Cardiac septum (tissue), 1 donor: ENCODE measurements at places on chromosomes 7 and 10. TPM values are rescaled to one million over a fixed set of nuclear protein-coding genes. Genes with fewer than 3 reads are reported as not detected.

DNA sequence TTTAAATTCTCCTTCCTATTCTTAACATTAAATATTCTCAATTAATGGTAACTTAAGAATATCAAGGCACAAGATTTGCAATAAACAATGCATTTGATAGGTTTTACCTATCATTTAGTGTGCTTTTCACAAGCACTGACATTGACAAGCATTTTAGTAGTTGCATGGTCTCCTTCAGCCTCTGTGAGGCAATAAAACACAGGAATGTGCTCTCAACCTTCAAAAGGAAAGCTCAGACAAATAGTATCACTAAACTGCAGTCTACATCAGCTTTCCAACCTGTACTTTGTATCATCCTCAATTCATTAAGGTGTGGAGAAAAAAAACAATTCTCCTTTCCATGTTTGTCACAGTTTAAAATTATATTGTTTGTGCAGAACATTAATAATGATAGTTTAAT is 51.1 kb upstream of the TSPAN13 start:
- DNase-seq, result no peak

DNA sequence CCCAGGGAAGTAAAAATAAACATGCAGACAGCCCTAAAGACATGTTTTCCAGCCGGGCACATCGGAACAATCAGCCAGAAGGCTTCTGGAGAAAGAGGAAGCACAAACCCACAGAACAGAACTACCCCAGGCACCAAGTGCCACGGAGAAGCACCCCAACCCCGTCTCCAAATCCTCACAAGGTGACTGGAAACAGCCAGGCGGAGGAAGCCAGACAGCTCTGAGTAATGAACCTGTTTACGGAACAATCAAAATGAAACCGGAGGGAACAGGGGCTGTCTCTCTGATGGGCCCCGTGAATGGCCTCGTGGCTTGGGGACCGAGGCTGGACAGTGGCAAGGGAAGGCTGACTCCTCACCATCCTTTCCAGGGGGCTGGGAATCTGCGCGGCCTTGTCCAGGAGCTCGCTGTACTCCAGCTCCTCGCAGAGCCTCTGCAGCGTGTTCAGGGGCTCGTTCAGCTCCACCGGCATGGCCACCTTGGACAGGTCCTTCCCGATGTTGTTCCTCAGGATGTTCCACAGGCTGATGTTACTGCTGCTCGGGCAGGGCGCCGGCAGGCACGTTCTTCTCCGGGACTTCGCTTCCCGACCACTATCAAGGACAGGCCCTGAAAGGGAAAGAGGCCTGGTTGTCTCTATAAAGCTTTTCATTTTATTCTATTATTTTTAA is 77.0 kb upstream of the GSDME start:
- DNase-seq, result no peak

DNA sequence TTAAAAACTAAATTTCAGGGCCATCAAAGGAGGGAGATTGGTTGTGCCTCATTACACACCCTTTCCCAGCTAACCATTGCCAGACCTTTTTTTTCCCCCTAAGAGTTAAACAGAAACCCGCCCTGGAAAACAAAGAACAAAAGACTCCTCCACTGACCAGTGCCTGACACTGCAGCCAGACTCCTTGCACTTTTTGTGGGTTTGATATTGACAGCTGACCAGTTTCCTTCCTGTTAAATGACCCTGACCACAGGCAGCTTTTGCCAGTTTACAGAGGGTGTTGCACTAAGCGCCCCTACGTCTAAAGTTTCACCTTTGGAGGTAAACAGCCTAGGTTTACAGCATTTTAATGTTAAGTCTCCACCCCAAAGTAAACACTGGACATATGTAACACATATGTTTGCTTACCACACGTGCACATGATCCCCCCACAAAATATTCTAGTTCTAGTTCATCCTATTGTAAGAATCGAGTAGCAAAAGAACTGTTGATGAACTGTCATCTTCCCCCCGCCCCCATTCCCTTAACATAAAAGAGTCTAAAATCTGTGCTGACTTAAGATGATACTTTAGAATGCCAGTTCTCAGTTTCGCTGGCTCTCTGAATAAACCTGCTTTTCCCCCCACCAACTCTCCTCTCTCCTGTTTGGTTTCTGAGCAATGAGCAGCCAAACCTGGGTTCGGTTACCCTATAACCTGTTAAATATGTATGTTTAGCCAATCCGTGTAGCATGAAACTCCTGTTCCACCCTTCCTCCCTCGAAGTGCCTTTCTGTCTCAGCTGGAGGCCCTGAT is 38.0 kb downstream of the FOXI2 start:
- DNase-seq, result no peak

- DNase-seq, result no peak
Observed at GRCh38 chr7:101468546-101469275, 106.0 kb downstream of the COL26A1 start.

- DNase-seq, result no peak
Observed at GRCh38 chr10:82867056-82867455, 992.1 kb downstream of the NRG3 start.

GRCh38 chr7:3434611-3435010 is 133.6 kb downstream of the SDK1 start:
- DNase-seq, result no peak

GRCh38 chr7:20475756-20476155 is 139.7 kb upstream of the ABCB5 start:
- no peak for DNase-seq

DNA sequence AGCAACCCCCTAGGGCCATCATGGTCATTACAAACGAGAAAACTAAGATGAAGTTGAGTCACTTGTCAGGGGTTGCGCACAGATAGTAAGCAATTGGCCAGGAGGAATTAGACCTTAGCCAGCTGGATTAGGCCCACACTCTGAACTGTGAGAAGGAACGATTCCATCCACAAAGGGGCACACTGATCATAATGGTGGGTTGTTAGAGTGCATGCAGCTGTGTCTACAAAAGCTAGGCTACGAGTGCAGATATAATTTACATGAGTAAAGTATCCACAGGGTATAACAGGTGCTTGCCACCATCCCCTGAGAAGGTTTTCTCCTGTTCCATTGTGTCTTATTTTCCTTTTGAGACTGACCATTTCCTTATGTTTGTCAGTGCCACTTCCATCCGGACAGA is 16.6 kb upstream of the FAM170B start:
- DNase-seq, result no peak

- DNase-seq, result no peak
Observed at GRCh38 chr10:127435246-127435645, 113.9 kb upstream of the NPS start.

GRCh38 chr7:139041378-139042085 is 5.7 kb upstream of the ZC3HAV1L start:
- DNase-seq, result no peak

GRCh38 chr7:112334366-112334765 is 115.9 kb upstream of the IFRD1 start:
- DNase-seq, result no peak

- no peak for DNase-seq
Observed at GRCh38 chr7:154931906-154932305, 71.0 kb downstream of the PAXIP1 start.

- DNase-seq, result no peak
Observed at GRCh38 chr10:119496273-119496672, 46.2 kb downstream of the RGS10 start.

DNA sequence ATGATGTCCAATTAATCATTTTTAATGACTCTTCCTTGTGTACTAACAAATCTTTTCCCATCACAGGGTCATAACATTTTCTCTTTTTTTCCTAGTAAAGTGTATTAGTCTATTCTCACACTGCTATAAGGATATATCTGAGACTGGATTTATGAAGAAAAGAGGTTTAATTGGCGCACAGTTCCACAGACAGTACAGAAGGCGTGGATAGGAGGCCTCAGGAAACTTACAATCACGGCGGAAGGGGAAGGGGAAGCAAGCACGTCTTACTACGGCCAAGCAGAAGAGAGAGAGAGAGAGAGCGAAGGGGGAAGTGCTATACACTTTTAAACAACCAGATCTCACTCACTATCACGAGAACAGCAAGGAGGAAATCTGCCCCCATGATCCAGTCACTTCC is 359.4 kb upstream of the NFE2L3 start:
- DNase-seq, result no peak

DNA sequence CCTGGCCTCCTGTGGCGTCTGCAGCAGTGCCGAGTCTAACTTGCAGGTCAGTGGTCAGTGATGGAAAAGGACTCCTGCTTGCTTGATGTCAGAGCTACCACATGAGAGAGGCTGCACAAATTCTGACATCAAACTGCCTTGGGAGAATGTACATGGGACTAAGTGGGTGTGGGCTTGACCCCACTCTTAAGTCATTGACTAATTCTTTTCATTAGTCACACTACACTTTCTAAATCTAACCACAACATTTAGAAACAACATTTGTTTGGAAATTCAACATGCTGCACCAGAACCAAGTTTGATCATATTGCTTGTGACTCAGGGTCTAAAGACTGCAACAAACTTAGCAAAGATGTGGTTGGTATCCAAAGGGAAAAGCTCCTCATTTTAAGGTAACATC is 24.4 kb upstream of the CDC14C start:
- no peak for DNase-seq

DNA sequence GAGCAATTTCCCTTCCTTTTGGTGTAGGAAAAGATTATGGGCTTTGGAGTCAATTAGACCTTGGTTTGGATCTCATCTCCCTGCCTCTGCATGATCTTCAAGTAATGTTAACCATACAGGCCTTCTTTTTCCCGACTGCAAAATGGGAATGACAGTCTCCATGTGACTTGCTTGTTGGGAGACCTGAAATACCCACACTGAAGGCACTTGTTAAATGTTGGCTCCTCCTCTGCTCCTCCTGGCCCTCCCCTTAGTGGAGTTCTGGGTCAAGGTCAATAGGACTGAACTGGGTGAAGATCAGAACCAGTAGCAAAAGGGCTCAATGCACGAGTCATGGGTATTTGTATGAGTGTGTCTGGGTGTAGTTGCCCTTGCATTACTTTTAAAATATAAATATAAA is 179.4 kb upstream of the PRR15 start:
- DNase-seq, result no peak

GRCh38 chr10:25417611-25418010 is 242.8 kb downstream of the GPR158 start:
- DNase-seq, result no peak

GRCh38 chr7:15626041-15626440 is 60.4 kb downstream of the MEOX2 start:
- DNase-seq, result no peak

DNA sequence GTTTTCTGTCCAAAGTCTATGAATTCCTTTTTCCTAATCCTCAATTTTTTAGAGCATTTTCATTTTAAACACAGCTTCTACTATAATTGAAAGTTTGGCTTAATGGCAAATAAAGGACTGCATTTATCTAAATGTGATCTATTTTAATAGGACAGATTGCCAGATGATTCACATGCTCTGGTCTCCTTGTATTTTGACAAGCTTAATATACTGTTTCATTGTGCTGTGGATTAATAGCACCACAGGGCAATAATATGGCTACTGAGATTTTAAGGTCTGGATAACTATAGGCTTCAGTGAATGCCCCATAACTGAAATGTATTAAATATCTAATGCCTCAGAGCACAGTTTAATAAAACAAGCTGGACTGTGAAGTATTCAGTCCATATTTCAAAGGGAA is 1362.8 kb downstream of the XPNPEP1 start:
- DNase-seq, result no peak

DNA sequence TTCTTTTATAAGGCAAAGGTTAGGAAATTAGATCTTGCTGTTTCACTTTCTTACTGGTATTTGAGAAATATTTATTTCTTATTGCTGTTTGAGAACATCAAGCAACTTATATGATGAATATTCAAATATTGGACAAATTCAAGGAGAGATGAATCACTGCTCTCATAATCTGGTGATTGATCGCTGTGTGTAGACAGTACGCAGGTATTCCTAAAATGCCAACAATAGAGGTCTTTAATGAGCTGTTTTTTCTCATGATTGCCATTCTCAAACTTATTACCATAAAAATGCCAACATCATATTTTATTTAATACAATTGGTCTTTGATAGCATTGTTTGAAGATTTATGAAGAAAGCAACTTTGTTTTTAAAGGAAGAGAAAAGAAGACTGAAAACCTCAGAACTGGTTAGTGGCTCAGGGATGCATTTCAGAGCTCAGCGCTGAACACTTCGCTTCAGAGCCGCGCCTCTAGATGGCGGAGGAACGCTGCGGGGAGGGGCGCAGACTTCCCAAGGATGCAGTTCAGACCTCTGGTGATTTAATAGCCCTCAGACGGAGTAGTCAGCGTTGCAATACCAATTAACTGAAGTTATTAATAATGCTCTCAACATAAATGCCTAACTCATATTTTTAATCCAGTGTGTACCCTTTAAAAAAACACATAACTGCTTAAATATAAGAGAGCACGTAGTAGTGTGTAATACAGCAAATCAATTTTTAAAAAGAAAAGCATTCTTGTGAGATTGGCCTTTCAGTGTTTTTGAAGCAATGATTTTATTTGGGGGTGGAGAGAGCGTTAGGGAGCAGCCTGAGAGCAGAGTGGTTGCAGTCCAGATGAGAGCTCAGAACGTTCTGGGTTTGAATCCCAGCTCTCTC is 38.5 kb upstream of the STEAP4 start:
- peak; percentile 81 for DNase-seq

- no peak for DNase-seq
Observed at GRCh38 chr10:59002011-59002410, 174.4 kb upstream of the PHYHIPL start.

DNA sequence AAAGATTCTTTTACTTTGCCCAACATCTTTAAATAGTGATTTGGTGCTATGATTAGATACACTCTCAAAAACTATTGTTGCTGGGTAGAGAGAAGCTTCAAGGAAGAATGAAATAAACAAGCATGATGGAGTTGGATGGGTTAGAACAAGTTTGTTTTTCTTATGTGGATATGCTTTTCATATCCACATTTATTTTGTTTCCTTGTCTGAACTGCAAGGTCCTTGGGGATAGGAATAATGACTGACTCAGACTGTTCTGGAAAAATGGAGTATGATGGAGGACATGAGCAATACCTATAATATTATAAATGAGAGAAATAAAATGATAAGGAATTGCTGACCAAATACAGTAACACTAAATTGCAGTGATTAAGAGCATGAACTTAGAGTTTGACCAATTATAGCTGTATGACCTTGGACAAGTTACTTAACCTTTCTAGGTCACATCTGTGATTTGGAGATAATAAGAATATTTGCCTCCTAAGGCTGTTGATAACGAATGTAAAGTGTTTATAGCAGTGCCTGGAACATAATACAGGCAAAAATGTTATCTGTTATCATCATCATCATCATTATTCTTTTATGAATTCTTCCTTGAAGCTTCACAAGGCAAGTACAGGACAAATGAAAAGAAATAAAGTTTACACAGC is 847.5 kb downstream of the LRMDA start:
- no peak for DNase-seq

The ETV1 gene
- 165 TPM for total RNA-seq

The WNT2 gene
- total RNA-seq, result 0.70 TPM

The PIP gene
- not detected for total RNA-seq

The CAV1 gene
- 311 TPM for total RNA-seq

The TUBB8 gene
- not detected for total RNA-seq

The PKD2L1 gene
- total RNA-seq, result not detected

The ADARB2 gene
- total RNA-seq, result not detected
